Inflammatory macrophage (primary cell): ENCODE measurements at places on chromosomes 13 and 19.

GRCh38 chr13:30181888-30182651, 125.3 kb downstream of the KATNAL1 start:
- no peak for DNase-seq

GRCh38 chr13:45587897-45588296, 27.6 kb downstream of the ERICH6B start:
- DNase-seq, result no peak

GRCh38 chr13:50934735-50935435, 25.3 kb downstream of the RNASEH2B start:
- peak; percentile 46 for DNase-seq

DNA sequence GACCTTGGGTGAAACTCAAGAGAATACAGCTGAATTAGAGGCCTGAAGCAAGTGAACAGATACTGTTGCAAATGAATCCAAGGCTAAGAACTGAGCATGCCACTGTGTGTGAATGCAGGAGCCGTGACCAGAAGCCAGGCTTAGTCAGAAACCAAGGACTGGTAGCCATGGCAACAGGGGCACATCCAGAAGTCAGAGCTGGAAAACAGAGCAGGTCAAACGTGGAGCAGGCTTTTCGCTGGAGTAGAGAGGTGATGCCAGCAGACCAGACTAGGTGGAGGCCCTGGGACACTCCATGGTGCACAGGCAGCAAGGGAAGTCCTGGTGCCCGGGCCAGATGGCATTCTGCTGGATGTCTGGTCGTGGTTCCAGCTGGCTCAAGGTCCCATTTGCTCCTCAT, 564.1 kb downstream of the PCDH9 start:
- DNase-seq, result no peak

- no peak for DNase-seq
Observed at GRCh38 chr19:45564131-45564780, 20.3 kb downstream of the OPA3 start.

DNA sequence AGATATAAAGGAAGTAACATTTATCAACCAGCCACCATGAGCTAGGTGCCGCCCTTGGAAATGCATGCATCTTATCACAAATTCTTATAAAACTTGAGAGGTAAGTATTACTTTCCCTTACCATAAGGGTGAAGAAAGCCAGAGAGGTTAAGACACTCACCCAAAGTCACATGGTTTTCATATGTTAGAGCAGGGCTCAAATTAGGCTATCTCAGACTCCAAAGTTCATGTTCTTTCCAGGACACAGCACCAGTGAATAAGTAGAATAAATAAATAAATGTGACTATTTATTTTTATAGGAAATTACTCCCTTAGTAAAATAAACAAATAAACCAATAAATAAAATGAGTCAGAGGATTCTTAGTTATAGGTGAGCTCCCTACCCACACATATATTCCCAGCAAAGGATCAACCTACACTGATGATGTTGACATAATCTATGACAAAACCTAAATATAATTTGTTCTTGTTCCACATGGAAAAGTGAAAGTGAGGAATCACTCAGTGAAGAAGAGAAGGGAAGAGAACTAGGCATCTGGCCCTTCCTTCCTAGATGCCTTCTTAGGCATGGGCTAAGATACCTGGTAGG, 27.2 kb downstream of the SPRY2 start:
- DNase-seq, result no peak

DNA sequence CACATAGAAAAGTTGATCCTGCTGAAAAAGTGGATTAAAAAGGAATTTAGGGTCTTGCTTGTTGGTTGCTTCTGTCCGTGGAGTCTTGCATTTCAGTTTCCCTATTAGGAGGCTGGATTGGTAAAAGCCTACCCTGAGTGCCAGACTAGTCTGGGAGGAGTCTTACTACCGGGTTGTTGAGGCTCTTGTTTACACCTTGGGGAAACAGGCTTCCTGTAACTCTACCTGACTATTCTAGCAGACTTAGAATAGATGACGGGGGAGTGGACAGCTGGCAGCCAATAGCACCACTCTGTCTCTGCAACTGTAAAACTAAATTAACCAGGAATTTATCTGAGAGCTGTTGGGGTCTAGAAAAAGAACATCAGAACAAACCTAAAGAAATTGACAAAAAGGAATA, 11.3 kb upstream of the MPHOSPH8 start:
- DNase-seq, result no peak

- DNase-seq, result peak; percentile 8
Observed at GRCh38 chr13:98998831-98999638, 21.2 kb upstream of the DOCK9 start.

DNA sequence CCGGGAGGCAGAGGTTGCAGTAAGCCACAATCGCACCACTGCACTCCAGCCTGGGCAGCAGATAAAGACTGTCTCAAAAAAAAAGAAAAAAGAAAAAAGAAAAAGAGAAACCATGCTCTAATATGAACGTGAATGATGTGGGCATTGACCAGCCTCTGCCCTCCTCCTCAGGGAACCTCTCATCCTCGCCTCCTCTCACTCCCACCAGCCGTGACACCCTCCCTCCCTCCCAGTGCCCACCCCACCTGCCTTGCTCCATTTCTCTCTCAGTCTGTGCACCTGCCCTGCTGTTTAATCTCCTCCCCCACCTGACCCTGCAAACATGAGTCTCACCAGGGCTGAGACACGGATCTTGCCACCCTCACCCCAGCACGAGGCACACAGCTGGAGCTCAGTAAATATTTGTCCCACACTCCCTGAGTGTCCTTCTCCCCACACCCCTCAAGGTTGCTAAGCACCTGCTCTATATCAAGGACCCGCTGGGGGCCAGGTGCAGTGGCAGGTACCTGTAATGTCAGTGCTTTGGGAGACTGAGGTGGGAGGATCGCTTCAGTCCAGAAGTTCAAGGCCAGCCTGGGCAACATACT, 7.5 kb upstream of the BCAT2 start:
- DNase-seq, result no peak

DNA sequence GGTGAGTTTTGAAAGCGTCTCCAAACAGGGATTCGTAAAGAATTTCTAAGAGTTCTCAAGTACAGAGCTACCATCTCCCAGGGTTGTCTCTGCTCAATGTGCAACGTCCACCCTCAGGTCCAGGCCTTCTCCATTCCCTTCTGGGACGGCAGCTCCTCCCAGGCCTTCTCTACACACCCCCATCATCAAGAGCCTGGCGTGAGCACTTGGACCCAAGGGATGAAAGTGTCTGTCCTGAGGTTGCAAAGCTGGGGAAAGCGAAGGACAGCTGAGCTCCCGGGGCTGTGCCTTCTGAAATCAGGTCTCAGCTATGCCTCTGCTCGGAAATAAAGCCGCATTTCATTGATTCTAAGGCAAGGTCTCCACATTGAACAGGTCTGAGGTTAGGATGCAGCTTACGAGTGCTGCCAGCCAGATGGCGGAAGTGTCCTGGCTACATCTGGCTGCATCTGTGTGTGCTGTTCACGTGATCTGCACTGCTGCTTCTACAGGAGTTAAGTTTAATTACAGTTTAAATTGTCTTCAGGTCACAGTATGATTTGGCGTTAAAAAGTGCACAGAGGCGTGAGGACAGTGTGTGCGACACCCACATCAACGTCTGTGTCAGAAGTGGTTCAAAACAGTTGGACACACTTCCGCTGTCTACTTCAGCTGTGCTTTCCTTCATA, 27.0 kb upstream of the MIER2 start:
- DNase-seq, result no peak

DNA sequence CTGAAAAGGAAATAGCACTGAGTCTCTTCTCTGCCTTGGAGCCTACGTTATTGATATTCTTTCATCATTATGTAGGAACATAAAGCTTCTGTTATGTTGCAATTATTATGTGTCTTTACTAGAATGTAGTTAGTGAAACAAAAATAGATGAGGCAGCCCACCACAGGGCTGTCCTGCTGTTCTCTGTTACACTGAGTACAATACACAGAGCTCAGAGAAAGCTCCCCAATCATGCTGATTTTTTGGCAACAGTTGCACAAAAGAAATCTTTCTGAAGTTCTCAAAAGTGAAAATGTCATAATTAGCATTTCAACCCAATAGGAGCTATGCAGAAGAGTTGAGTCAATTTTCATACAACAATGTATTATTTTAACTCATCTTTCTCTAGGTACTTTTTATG, 119.5 kb downstream of the EFNB2 start:
- DNase-seq, result no peak

- DNase-seq, result peak; percentile 14
Observed at GRCh38 chr19:50777830-50778303, 7.6 kb downstream of the GPR32 start.

DNA sequence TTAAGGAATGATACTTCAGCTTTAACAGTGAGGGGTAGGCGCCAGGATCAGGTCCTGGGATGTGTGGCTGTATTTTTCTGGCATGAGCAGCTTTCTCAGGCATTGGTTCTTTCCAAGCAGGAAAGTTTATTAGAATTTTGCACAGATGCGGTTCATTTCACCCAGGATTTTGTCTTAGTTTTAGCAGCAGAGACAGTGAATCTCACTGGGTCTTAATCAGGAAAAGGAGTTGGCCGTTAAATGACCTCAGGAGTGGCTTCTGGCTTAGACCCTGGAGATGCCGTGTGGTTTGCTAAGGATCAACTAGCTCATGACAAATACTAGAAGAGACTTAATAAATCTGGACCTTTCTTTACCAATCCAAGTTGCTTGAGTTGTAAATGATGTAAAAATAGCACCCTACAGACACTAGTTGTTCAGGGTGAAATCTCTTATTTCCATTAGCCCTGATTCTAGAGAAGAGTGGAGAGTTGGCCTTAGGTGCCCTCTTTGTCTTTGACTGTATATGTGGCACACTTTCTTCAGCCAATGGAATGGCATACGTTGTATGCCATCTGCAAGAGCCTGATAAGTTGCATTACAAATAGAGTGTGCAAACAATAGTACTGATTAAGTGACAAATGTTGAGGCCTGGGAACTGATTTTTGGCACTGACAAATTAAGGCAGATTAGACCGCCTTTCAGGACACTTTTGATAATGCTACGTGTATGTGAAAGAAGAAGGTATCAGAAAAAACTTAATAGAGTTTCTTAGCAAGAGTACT, 34.0 kb downstream of the LRCH1 start:
- DNase-seq, result no peak

DNA sequence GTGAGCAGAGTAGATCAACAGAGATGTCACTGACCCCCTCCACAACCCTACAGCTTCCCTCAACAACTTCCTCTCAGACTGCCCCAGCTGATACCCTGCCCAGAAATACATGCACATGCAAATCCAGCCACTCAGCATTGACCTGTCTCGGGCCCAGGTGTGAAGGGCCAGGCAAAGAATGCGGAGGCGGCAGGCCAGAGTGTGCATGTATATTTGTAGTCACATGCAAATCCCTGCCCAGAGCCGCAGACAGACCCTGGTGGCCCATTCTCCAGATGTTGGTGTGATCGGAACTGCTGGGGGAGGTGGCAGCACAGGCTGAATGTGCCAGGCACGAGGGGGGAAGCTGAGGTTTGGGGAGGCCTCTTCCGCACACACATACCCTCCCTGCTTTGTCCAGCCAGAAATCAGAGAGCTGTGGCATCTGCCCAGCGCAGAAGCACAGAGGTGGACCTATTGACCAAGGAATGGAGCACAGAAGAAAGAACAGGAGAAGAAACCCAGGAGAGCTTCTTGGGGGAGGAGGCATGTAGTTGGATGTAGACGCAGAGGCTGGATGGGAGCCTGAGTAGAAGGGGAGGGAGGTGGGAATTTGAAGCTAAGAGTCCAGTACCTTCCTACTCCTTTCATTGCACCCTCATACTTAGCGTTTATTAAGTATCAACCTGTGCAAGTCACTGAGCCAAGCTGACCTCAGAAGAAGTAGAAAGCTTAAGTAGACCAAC, 14.4 kb downstream of the MEF2B start:
- no peak for DNase-seq

GRCh38 chr13:41655997-41656396, 198.6 kb downstream of the RGCC start:
- DNase-seq, result no peak

GRCh38 chr13:112056739-112057438, 10.1 kb upstream of the SOX1 start:
- no peak for DNase-seq

DNA sequence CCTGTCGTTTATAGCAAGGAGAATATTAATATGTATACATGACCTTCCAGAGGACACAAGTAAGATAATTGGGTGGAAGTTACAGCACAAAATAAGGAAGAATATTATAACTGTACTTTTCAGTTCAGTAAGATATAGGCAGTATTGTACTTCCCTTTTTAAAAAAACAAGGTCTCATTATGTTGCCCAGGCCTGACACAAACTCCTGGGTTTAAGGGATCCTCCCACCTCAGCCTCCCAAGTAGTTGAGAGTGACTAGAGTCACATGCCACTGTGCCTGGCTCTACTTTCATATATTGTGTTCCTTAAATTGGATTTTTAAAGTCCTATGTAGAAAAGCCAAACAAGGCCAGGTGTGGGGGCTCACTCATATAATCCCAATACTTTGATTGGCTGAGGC, 19.5 kb upstream of the MAB21L1 start:
- DNase-seq, result peak; percentile 58

- no peak for DNase-seq
Observed at GRCh38 chr19:44993926-44994537, 7.2 kb upstream of the RELB start.

GRCh38 chr19:17749912-17750317, 1.4 kb upstream of the FCHO1 start:
- peak; percentile 24 for DNase-seq

GRCh38 chr19:33859016-33859415, 62.3 kb downstream of the KCTD15 start:
- DNase-seq, result no peak

GRCh38 chr13:79919091-79919490, 421.8 kb downstream of the SPRY2 start:
- DNase-seq, result no peak

DNA sequence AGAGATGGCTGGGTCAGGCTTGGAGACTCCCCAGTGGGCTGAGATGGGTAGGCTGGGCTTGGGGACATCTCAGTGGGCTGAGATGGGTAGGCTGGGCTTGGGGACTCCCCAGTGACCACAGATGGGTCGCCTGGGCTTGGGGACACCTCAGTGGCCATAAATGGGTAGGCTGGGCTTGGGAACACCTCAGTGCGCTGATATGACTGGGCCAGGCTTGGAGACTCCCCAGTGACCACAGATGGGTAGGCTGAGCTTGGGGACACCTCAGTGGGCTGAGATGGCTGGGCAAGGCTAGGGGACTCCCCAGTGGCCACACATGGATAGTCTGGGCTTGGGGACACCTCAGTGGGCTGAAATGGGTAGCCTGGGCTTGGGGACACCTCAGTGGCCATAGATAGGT, 12.8 kb downstream of the IQCN start:
- DNase-seq, result no peak
